ENCODE measurements at places on chromosomes 13 and 19.

DNA sequence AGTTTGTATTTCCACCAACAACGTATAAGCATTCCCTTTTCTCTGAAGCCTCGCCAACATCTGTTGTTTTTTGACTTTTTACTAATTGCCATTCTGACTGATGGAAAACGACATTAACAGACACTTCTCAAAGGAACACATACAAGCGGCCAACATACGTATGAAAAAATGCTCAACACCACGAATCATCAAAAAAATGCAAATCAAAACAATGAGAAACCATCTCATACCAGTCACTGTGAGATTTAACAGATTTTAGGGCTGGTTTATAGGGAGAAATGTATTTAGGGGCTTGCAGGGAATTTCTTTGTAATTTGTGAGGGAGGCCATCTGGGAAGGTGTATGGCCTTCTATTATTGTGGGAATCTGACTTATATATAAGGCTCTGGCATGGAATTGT, 2.8 kb upstream of the DZIP1 start:
- no peak for DNase-seq

DNA sequence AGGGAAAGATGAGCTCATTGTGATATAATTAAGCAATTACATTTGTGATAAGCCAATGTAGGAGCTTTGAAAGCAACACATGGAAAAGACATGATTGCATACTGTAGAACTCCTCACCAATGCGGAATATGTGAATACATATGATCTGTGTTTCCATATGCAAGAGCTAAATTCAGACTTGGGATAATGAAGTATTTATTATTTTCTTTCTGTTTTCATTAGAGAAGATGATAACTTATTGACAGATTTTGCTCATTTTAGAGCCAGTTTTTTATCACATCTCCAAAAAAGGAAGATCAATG, 14.2 kb downstream of the FAM124A start:
- DNase-seq = no peak

DNA sequence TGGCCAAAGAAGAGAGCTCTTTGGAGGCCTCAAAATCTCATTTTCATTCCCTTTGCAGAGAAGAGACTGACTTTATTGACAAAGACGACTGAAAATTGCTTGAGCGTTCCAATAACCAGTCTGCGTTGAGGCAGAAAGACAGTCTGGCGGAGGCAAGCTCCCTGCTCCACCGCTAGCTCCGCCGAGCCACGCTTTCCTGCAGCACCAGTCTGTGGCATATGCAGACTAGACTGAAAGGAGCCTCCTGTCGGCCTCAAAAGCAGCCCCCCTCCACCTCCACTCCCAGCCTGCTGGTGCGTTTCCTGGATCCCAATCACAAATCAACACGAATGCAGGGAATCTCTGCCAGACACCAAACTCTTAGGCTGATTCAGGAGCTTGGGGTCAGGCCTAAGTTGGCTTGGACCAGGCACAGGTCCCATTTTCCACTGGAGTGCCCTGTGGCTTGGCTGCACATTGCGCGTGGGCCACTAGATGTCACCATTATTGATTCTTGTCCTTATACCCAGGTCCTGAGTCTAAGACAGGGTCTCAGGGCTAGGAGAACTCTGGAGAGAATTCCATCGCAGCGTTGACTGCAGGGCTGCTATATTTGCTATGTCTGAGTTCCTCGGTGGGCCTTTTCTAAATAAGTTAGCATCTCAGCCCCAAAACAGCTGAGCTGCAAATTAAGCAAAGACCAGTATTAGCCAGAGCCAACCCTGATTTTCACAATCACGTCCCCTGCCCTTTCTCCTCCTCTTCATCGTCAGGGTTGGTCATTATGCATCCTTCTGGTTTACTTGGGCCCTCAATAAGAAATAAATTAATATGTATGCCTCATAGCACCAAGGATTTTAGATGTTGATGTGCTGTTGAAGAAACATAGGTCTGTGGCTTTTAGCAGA, 5.2 kb upstream of the ZNF507 start:
- DNase-seq = no peak

DNA sequence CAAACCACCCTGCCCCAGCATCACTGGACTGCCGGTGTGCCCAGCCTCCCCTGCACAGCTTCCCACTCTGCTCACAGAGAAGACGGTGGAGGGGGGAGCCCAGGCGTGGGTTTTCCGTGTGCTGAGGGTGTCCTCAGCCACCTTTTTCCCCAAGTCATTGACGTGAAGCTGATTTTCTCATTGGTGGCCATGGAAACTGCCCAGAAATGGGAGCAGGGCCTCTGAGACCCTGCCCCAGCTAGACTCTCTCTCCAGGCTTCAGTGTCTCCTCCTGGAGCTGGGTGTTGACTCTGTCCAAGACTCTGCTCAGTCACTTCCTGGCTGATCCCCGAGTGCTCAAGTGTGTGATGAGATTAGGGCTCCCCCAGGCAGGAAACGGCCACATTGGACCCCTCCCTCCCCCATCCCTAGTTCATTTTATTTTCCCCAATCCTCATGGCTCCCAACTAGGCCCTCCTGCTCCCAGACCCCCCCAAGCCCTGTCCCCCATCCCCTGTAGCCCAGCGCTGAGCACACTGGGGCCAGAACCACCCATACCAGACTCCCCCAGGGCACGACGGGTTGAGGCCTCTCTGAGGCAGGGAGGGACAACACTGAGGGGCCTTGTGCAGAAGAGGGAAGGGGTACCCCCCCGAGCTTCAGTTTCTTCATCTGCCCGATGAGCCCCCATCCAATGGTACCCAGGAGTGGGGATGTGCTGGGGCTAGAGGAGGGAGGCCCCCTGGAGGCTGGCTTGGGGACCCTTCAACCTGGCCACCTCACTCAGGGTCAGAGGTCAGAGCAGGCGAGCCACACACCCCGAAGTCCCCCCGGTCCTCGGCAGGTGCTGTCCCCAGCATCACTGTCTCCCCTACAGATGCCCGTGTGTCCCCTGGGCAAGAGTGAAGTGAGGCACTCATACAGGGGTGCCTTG, 1.2 kb upstream of the F2RL3 start:
- DNase-seq = no peak

DNA sequence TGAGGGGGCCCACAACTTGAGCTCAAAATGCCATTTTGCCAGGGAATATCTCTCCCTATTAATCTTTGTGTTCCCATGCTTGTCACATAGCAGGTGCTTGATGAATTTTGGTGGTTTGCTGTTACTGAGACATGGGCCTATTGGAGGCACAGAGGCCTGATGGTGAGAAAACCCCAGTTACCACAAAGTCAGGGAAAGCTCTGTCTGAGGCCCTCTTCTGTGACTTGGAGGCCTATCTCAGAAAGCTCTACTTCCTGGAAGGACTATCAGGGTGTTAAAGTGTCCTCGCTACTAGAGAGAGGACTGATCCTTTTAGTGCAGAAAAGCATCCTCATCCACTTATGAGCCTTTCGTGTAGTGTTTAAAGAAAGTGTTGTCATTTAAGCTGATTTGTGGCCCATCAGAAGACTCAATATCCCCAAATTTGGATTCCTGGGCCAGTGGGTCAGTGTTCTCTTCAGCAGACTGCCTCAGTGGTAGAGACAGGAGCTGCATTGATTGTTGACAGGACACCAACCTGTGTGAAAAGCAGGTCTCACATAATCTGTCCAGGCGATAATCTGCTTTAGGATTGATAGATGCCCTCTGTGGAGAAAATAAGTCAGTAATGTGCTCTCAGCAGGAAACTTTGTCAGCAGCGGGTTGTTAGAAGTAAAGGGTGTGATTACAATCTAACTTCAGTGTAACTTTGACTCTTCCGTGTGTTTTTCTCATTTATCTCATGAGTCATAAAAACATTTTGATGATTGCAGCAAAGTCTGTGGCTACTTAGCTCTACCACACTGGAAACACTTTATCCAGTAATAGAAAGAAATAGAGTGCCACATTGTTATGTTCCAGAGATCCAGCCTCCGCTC, 121.0 kb downstream of the AKAP11 start:
- no peak for DNase-seq

GRCh38 chr13:36807616-36808015, 11.4 kb upstream of the RFXAP start:
- no peak for DNase-seq

DNA sequence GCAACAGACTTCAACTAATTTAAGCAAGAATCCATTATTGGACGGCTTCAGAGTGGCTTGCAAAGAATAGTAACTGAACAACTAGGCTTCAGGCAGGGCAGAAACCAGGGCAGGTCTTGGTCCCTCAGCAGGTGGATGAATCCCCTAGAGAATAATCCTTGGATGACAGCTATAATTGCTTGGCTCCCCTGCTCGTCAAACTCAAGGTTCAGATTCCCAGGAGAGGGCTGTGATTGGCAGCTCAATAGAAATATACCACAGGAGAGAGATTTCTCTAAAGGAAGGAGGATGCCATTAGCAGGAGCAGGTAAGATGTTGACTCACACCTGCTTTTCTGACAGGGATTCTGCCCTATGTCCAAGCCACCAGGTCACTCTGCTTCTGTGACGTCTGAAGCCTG, 89.6 kb upstream of the PCDH8 start:
- DNase-seq = no peak

- DNase-seq = no peak
Observed at GRCh38 chr19:29606420-29606747, 301 bp downstream of the POP4 start.
